ENCODE measurements at places on chromosomes 11 and 22. TPM values are rescaled to one million over a fixed set of nuclear protein-coding genes. Genes with fewer than 3 reads are reported as not detected.

Gene SLC7A4
- 0.12 TPM for total RNA-seq

DNA sequence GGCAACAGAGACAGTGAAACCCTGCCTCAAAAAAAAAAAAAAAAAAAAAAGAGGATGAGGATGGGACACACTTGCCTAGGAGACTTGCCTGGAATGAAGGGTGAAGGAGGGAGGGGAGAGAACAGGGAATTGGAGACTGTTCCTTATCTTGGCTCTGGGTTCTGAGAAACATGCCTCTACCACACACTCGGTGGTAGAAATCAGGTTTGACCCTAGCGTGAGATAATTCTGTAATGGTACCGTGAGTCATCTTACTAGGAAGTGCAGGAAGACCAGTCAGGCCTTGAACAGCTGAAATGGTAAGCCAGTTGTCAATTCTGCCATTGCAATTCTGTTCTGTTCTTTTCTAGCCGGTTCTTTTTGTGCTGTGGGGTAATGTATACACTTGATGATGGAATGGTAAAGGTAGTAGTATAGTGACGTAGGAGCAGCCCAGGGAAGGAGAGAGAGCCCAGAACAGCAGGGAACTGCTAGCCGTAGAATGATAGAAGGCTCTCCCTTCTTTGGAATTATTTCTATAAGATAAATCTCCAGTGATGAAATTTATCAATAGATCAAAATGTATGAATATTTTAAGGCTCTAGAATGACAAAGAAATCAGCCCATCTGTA lies 3.9 kb upstream of the AMBRA1 start:
- no peak for DNase-seq

DNA sequence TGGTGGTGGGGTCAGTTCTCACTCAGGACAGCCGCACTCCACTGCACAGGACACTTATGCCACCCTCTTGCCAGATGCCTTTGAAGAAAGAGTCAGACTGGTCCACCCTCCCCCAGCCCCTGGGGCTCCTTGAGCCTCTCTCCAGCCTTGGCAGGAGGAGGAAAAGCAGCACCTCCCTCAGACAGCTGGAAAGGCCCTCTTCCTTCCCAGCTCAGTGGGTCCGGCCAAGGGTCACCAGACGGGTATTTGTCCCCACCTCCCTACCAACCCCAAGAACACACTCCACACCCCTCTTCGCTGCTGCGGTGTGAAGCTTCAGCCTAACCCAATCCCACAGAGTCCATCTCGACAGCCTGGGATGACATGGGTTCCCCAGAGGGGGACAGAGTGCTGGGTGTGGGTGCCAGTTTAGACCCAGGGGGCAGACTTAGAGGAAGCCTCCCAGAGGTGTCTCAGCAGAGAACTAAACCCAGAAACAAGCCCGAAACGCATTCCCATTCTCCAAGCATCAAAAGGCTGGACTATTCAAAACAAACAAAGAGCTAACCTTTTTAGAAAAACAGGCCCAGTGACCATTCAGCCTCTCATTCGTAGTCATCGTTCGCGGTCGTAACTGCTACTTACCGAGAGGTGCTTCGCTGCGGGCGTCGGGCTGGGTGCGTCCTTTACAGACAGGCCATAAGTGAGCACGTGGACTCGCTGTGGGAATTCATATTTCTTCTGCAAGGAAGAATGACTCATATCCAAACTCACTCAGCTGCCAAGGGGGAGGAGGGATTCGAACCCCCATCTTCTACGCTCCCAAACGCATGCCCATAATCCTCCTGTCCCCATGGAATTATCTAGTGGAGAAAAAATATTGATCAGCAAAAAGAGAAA lies 57.5 kb upstream of the ANO1 start:
- no peak for DNase-seq

GRCh38 chr22:47681411-47682165 lies 919.1 kb downstream of the TBC1D22A start:
- no peak for DNase-seq

Gene NOX4
- 0.23 TPM for total RNA-seq

DNA sequence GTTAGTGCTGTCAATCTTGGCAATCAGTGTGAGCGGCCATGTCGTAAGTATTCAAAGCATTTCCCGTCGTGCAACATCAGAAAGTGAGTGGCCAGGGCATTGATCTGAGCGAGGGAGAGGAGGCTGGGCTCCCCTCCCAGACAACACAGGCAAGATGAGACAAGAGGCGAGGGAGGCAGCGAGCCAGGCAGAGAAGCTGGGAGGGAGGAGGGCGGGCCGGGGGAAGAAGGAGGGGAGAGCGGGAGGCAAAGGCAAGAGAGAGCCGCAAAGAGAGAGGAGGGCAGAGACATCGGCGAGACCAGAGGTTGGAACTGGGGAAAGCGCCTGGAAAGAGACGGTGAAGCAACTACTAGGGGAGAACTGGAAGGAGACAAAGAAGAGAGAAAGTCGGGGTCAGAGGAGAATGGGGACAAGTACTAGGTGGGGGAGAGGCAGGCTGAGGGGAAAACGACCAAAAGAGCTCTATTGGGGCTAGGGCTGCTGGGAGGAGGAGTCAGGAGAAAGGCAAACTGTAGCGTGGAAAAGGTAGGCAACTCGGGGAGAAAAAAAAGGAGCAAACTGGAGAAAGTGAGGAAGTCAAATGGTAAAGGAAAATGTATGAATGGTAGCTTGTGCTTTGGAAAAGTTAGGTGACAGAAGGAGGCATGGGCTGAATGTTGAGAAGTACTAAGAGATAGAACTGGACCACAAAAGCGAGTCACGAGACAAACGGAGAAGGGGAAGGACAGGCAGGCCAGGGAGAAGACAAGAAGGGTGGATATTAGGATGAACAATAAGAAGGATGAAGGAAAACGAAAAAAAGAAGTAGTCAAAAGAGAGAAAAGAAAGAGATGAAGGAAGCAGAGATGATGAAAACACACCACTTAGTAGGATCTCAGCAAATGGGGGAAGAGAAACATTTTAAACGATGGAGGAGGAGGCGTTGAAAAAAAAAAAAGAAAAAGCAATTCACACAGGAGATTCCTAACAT lies 130.5 kb upstream of the C11orf58 start:
- peak; percentile 55 for DNase-seq
